ENCODE measurements at places on chromosomes 2 and 18. TPM values are rescaled to one million over a fixed set of nuclear protein-coding genes. Genes with fewer than 3 reads are reported as not detected.

Gene RFTN2
- not detected for total RNA-seq

Gene MC5R
- total RNA-seq, result not detected

Gene RNF181
- 130 TPM for total RNA-seq

Gene MARCO
- not detected for total RNA-seq

Gene AQP4
- not detected for total RNA-seq

Gene GKN1
- total RNA-seq, result not detected

Gene NYAP2
- total RNA-seq, result not detected

Gene FAM98A
- 62.7 TPM for total RNA-seq

Gene DCDC2C
- total RNA-seq, result not detected

Gene IL1F10
- not detected for total RNA-seq

Gene ANKRD30BL
- total RNA-seq, result not detected

Gene CDKL4
- 0.11 TPM for total RNA-seq

Gene FBLN7
- total RNA-seq, result 16.7 TPM

Gene AKAIN1
- not detected for total RNA-seq

Gene LCT
- 0.53 TPM for total RNA-seq

Gene FIGN
- not detected for total RNA-seq

Gene LONRF2
- 0.21 TPM for total RNA-seq

Gene INPP1
- 12.8 TPM for total RNA-seq

Gene ALPG
- total RNA-seq, result not detected

Gene GIGYF2
- 64.7 TPM for total RNA-seq

Gene UGT1A4
- total RNA-seq, result not detected

Gene IFIH1
- total RNA-seq, result 14.5 TPM

Gene KCNS3
- total RNA-seq, result 0.16 TPM
